ENCODE measurements at places on chromosomes 4 and X.

DNA sequence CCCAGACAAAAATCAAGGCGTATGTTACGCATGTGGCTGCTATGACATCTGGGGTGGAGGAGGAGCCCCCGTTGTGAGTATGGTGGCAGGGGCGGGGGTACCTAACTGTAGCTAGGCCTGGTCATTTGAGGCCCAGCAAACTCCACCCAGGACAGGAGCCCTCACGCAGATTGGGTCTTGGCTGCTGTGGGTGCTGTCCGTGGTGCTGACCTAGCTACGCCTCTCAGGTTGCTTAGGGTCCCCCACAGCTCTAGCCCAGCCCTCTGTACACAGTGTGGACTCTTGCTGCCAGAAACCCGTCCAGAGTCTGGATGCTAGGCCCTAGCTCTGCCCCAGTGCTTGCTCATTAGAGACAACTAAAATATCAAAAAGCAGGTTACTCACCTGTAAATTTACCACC is 146.7 kb upstream of the PSAPL1 start:
- DNase-seq: no peak

DNA sequence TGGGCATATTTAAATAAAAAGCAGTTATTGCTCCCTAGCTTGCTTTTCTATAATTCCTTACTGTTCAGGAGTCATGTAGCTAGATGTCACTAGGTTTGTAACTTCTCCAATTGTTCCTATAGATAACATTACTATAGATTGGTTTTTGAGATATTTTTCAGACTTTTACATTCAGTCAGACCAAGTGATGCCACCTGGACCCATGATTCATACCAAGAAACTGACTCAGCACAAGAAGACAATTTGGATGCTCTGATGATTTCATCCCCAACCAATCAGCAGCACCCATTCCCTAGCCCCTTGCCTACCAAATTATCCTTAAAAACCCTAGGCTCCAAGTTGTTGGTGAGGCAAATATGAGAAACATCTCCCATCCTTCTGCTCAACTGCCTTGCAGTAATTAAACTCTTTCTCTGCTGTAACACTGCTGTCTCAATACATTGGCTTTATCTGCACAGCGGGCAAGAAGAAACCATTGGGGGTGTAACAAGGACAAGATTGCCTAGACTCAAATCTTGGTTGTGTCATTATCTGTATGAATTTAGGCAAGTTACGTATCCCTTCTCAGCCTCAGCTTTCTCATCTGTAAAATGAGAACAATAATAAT is 11.8 kb upstream of the NEIL3 start:
- no peak for DNase-seq

GRCh38 chr4:40662962-40663604 is 33.4 kb upstream of the RBM47 start:
- peak; percentile 91 for DNase-seq

- no peak for DNase-seq
Observed at GRCh38 chr4:53147711-53148110, 218.2 kb downstream of the SCFD2 start.

- no peak for DNase-seq
Observed at GRCh38 chr4:110139111-110139510, 59.3 kb downstream of the ELOVL6 start.

DNA sequence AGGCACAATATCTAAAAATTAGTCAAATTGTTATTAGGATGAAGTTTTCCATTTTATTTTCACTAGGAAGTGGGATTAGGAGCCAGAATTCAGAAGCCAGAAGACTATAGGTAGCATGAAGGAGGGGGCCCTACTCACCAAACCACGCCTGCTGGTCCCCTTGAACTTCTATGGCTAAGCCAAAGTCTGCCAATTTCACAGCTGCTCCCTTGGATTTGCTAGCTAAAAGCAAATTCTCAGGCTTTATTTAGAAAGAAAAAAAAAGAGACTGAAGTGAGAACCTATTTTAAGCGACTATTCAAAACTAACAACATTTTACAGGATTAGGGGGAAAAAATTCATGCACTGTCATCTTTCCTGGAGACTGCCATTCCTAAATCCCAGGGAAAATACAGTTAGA is 224.3 kb downstream of the CAMK2D start:
- no peak for DNase-seq

DNA sequence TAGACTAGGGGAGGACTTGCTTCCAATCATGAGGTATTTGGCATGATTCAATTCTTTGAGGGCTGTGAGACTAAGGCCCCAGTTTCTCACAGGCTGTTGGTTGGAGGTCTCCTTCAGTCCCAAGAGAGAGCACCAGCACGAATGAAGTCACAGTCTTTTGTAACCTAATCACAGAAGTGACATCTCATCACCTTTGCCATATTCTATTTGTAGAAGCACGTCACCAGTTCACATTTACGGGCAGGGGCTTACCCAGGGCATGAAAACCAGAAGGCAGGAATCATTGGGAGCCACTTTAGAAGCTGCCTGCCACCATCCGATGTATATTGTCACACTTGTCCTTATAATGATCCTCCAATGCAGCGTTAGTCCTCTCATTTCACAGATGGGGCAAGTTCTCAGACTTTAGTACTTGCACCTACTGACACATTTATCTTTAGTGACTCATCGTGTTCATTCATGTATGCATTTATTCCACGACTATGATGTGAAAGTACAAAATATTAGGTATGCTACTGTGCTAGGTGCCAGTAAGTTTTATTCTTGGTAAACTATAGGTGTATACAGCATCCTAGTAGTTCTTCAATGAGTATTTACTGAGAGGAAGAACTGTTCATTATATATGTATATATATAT is 163.8 kb upstream of the PGRMC2 start:
- no peak for DNase-seq

DNA sequence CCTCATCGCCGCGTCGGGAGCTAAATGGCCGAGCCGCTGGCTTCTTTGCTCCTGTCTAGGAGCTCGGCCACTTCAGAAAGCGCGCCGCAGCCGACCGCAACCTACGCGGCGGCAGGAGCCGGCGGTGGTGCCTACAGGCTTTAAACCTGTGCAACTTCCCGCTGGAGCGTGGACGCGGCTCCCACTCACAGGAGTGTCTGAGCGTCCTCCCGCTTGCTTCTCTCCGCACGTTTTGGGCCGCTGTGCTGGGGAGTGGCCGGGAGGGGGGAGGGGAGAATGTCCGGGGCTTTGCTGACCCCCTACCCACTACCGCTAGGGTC is 1.0 kb downstream of the NHSL2 start:
- no peak for DNase-seq

DNA sequence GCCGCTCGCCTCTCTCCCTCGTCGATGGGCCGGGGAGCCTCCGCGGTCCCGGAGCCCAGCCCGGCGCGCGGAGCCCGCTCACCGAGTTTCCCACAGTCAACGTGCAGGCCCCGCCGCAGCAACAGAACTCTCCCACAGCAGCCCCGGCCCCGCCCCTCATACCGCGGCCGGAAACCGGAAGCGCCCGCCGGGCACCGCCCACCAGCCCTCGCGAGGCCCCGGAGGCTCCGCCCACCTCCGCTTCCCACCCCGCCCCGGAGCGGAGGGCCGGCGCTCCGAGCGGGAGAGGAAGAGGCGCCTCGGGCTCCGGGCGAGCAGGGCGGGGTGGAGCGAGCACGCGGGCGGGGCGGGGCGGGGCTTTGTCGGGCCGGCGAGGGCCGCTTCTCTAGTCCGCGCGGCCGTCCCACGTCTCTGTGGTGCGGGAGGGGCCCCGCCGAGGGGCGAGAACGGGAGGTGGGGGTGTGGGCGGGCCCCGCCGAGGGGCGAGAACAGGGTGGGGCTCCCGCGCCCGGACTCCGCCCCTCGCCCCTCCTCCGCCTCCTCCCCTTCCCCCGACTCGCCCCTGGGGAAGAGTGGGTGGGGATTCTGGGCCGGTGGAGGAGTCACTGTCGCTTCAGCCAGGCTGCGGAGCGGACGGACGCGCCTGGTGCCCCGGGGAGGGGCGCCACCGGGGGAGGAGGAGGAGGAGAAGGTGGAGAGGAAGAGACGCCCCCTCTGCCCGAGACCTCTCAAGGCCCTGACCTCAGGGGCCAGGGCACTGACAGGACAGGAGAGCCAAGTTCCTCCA is at the start of the genes ABCD1 and BCAP31:
Gene ABCD1, plus strand, starts transcription at position 605 of the 787 bp plus-strand sequence. CDS start 411 bp downstream, outside the sequence.
Gene BCAP31, minus strand, starts transcription at position 136 of the 787 bp plus-strand sequence. CDS start 1,143 bp downstream, outside the sequence.
- DNase-seq: peak; percentile 91

DNA sequence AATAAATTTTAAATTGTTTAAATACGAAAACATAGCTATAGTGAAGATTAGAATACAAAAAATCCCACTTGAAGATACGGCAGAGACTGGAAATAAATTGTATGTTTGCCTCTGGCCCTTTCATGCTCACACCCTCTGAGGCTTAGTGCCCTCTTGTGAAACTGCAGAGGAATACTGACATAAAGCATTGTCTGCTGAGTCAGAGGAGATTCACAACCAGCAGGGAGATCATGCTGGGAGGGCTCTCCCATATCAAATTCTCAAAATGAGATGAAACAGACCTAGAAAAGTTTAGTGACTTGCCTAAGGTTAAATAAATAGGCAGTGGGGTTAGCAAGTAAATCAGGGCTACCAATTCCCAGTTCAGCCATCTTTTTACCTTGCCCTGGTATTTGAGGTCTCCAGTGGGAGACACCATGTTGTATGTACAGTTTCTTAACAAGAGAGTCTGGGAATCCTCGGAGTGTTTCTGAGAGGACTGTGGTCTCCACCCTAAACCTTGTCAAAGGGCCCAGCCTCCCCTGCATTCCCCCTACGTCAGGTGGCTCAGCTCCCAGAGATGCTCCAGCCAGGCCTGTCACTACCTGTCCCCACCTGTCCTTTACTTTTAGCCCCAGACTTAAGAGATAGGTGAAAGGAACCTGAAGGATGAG is 581.4 kb upstream of the DIPK2B start:
- DNase-seq: no peak

- DNase-seq: no peak
Observed at GRCh38 chr4:2891294-2891693, 47.6 kb downstream of the ADD1 start.

- DNase-seq: no peak
Observed at GRCh38 chr4:153758688-153759406, 977 bp downstream of the RNF175 start.

GRCh38 chr4:25914670-25915352 is 791 bp downstream of the SMIM20 start:
- no peak for DNase-seq

- DNase-seq: no peak
Observed at GRCh38 chr4:186445040-186445439, 110.3 kb downstream of the MTNR1A start.

DNA sequence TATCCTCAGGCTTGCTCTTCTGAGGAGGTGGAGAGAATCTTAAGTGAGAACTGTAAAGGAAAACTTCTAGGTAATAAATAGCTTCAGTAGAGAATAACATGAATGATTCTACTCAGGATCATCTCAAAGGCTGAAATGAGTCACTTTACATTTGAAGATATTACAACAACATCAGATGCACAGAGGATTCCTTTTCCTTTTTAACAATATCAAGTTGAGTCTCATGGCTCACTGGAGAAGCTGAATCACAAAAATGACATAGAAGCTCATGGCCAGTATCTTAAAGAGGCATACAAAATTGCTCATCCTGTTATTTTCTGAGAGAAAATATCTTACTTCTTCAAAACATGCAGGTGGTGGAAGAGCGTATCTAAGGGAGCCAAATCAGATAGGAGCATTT is 72.5 kb upstream of the EMCN start:
- DNase-seq: no peak

GRCh38 chrX:39677978-39678791 is 419.6 kb downstream of the BCOR start:
- DNase-seq: no peak

DNA sequence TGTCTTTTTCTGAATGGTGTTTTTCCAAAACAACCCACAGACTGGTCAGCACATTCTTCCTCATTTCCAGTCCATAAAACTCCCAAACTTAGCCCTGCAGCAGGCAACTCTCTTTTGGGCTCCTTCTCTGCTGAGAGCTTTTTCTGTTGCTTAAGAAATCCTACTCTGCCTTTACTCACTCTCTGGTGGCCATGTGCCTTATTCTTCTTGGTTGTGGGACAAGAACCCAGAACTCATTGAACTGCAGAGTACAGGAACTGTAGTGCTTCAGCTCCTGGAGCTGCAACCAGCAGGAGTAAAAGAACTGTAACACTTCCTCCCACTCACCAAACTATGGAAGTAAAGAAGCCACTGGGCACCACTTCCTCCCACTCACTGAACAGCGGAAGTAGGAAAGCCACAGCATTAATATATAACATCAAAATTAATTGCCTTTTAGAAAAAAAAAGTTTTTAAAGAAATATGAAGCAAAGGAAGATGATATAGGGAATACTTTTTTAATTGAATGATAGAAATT is 864.1 kb upstream of the PCDH10 start:
- no peak for DNase-seq

DNA sequence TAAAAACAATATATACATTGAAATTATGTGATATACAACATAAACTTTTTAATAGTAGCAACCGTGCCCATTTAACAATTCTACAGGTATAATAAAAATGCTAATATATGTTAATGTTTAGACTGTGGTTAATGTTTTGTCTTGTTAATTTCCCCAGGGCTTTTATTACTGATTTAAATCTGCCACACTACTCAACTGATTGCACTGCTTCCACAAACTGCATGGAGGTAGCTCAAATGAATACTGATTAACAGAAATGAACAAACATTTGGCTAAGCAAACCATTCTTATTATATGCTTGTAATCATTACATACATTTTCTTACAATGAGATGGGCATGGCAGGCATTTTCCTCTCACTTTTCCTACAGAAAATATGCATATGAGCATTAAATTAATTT is 275.9 kb downstream of the GPC3 start:
- no peak for DNase-seq

DNA sequence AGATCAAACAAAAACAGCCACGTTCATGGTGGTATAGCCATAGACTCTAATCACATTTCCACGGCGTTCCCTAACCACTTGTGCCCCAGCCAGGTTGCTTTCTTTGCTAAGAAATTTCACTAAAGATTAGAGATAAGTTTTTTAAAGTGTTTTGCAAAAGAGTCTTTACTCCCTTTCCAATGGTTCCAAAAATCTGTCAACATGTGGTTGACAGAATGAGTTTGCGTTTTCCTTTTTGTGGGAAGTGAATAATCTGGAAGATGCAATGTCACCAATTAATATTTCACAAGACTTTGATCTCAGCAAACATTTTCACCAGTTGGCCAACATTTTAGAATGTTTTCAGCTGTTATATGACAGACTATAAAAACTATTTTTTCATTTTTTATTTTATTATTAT is 35.3 kb downstream of the CXCL1 start:
- DNase-seq: no peak

GRCh38 chr4:155491336-155492120 is 114.8 kb upstream of the MAP9 start:
- DNase-seq: no peak

DNA sequence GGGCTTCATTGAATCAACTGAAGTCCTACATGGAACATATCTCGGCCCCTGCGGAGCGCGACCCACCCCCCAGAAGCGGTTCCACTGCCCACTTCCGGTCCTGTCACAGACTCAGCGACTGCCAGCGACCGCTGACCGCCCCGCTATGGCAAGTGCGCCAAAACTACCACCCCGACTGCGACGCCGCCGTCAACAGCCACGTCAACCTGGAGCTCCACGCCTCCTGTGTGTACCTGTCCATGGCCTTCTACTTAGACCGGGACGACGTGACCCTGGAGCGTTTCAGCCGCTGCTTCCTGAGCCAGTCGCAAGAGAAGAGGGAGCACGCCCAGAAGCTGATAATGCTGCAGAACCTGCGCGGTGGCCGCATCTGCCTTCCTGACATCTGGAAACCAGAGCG is 14.8 kb upstream of the FAM47A start:
- DNase-seq: no peak

Data from NCI-H2227 treated with DMSO at 0.1 percent for 48 hours (cell line).